Hypothalamus (tissue), 51 donors: ENCODE measurements at places on chromosomes 13 and 19.

DNA sequence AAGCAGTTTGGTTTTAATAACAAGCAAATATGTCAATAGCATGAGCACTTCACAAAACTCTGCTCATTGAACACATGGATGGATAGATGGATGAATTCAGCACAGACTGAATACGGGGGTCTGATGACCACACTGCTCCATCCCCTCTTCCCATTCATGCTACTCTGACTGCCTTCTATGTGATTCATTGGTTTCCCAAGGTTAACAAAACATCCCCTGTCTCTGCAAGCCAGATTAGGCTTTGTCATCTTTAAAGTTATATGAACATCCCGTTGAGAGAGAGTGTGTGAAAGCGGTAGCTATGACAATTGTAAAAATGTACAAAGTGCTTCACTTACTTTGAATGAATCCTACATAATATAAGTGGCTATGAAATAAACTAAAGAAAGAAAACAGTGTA is 252.5 kb downstream of the OXGR1 start:
- no peak for DNase-seq

DNA sequence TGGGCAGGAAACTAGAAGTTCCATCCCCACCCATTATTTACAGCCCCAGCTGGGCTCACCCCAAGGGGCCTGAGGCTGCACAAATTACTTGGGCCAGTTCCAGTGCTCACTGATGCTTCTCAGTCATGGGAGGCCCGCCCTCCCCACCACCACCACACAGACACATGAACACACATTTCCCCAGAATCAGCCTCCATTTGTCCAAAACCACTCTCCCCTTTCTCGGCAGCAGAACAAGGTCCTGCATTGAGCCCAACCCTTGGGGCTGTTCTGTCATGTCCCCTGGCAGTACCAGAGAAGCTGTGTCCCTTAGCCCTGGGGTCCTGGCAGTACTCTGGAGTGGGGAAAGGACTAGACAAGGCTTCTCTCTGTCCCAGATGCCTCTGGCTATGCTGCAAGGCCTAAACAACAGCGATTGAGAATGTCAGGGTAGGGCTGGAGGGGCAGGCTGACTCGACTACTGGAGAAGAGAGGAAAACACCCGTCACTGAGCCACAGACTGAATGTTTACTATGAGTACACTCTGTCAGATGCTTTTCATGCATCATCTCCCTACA is 21.8 kb downstream of the SAMD4B start:
- DNase-seq: peak; percentile 90

DNA sequence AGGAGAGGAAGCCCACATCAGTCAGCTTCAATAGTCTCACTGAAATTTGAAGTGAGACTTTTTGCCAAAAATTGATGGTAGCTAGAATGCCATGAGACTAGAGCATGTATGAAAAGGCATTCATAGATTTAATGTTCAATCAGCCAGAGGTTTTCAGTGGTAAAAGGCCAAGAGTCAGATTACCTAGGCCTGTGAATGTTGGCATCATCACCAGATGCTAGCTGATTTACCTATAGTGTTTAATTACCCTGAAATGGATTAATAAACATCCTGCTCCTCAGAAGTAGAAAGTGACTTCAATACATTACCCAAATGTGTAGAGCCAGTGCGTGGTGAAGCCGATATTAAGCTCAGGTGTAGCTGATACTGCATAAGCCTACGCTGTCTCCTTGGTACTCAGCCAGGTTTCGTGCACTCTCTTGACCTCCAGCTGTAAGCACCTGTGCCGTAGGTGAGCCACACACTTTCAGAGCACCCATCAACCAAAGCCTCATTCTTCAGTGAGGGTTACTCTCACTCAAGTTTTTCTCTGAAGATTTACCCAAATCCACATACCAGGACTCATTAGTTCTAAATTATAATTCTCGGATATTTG is 1140.3 kb upstream of the SLC10A2 start:
- no peak for DNase-seq

DNA sequence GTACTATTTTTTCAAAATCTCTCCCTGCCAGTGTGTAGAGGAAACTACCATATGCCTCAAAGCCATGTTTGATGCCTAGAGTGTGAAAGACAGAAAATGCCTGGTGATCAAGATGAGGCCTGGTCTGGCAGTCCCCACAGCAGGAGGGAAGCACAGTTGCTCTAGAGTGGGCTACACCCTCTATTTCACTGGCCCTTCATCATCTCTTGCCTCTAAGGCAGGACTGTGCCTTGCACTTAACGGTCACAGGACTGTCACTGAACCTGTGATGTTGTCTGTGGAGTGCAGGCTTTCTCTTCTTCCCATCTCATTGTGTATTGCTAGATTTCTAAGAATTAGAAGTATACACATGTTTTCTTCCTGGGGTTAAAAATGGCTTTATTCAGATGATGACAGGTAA is 16.3 kb downstream of the POLR1D start:
- no peak for DNase-seq

GRCh38 chr19:35462476-35462953 is 14.5 kb downstream of the FFAR2 start:
- no peak for DNase-seq

- DNase-seq: no peak
These were observed 14.3 kb downstream of the DPRX start for GRCh38 chr19:53646144-53646543.

DNA sequence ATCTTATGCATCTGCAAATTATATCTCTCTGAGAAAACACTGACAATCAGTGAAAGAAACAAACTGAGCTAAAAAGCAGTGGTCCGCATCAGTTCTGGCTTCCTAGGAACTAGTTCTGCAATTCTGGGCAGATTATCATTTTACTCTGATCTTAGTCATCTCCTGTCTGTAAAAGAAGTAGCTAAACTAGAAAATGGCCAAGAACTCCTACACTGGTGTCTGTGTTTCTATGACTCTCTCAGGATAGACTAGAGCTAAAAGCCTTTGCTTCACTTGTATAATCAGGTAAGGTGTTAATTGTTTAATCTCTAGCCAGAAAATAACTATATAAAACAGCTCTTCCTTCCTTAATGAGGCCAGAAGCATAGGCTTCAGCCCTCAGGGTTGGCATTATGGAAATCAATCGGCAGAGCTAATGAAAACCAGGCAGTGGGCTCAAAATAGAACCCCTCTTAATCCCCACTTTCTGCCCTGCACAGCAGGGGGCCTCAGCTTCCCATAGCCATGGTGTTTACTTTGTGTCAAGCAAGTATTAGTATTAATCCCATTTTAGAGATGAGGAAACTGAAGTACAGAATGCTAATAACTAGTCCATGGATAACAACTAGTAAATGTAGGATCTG is 459.2 kb downstream of the FGF14 start:
- DNase-seq: no peak

DNA sequence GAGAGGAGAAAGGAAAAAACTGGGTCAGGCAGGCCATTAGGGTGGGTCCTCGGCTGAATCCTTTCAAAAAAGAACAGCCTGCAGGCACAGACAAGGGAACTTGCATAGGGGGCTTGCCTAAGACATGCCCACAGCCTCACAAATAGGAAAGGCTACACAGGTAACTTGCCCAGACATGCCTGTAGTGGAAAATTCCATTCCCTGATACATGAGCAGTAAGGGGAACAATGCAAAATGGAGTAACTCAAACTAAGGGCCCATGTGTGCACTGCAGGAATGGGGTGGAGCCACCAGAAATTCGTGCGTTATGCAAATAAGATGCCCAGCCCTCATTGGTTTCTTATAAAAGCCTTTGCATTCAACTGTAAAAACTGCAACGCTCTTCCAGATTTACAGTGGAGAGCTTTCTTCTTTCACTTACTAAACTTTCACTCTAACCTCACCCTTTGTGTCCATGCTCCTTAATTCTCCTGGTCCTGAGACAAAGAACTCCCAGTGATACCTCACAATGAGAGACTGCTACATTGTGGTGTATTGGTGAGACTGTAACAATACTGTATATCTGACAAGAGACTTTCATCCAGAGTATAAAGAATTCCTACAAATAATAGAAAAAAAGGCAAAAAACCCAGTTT is 59.5 kb upstream of the SLITRK1 start:
- DNase-seq: no peak

DNA sequence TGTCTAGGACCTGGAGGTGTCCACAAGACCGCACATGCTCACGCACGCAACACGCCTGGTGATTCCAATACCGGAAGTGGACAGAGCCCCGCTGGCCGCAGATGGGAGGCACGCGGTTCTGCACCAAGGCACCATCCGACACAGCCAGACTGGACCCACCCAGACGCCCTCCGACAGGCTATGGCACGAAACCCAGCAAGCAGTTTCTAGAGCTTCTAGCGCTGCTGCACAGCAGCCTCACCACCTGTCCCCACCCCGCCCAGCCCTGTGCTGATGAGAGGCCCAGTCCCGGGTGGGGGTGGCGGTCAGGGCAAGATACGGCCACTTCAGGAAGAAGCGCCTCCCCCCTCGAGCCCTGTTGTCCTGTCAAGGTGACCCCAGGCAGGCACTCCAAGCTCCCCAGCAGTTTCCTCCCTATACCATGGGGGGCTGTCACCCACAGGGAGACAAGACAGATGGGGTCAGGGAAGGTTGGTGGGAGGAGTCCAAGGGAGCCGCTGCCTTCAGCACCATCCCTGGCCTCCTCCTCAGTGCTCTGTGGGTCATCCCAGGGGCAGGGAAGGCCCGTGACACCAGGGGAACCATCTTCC is 11.3 kb downstream of the LSM4 start:
- no peak for DNase-seq

DNA sequence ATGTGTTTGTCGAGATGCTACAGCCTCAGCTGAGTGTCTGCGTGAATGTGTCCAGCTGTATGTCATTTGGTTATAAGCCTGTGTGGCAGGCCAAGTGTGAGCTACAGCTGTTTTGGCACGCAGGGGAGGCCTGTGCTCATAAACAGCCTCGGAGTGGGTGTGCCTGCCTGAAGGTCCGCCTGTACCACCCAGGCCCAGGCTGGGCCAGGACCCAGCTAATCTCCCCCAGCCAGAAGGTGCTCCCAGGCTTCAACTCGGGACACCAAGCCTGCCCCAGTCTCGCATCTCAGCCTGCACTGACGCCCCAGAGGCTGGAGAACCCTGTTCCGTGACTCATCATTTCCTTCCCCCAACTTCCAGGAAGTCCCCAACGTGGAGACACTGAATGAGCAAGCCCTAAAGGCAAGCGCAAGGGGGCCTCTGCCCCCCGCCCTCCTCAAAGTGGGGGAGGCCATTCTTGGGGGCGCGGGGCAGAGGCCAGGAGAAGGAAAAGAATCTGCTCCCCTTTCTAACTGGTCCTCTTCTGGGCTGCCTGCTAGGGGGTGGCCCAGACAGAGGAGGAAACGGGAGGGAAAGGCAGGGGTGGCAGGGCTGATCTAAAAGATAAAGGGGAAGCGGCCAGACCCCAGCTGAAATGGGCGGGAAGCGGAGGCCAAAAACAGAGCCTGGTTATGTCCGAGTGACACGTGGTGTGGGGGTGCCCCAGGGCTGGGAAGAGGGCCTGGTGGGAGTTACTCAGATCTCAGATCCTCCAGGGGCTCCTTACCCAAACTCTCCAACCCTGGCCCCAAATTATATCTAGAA is 2.0 kb downstream of the SLC1A5 start:
- DNase-seq: peak; percentile 24

- DNase-seq: peak; percentile 39
These were observed 9.7 kb upstream of the LENG8 start for GRCh38 chr19:54439174-54439851.

GRCh38 chr13:45951166-45951565 is 99.6 kb upstream of the SIAH3 start:
- DNase-seq: no peak

DNA sequence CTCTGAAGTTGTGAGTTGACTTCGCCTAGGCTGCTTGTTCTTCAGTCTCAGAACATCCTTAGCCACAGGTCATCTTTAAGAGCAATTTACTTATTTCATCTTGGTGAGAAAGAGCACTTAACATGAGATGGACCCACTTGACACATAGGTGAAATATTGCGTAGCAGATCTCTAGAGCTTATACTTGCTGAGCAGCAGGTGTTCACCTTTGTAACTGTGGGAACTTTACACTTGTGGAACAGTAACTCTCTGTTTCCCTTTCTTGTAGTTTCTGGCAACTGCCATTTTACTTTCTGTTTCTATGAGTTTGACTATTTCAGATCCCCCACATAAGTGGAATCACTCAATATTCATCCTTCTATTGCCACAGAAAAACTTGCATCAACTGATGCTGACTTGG is 95.7 kb downstream of the SLC10A2 start:
- DNase-seq: no peak

GRCh38 chr19:13047374-13047773 is 52.1 kb downstream of the NFIX start:
- DNase-seq: no peak

DNA sequence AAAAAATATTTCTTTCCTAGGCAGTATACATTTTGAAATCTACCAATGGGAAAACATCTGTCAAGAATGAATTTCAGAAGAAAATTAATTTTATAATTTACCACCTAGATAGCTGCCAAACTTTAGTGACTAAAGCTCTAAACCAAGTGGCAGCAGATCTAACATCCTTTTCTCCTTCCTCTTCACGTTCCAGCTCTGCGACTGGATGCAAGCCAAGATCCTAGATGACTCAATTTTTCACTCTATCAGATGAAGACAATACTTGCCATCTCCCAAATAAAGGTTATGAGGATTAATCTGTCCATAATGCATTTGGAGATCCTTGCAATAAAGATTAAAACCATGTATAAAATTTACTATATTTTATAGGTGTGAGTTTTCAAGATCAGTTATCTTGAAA is 66.7 kb upstream of the MIR17HG start:
- no peak for DNase-seq

DNA sequence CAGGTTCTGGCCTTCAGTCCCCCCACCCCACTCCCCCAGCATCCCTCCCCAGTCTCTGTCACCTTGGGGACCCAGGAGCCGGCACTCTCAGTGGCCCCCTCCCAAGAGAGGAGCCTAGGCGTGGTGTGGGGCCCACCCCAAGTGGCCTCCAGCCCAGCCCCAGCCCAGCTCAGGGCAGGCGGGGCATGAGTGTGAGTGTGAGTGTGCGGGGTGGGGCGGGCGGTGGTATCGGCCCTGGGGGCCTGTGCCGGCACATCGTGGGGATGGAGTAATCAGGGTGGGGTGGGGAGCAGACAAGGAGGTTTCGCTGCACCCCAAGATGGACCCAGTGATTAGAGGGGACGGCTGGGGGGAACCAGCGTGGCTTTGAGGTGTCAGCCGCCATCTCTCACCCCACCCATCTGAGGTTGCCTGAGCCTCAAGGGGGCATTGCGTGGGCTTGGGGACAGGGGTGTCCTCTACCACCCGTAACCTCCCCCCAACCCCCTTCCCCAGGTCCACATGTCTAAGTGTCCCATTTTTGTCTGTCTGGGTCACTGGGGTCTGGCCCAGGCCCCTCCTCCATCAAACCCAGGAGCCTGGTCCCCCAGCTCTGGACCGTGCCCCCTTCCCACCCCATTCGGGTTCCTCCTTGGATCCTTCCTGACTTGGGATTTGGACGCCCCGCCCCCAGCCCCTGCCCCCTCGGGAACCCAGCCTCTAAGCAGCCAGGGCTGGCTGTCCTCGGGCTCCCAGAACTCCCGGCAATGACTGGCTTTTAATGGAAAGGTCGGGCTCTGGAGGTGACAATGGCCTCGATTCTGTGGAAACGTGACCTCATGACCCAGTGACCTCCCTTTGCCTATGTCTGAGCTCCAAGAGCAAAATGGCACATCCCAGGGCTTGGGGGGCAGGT is 6.9 kb upstream of the SULT2B1 start:
- DNase-seq: no peak

- DNase-seq: no peak
These were observed 402.3 kb upstream of the SLITRK6 start for GRCh38 chr13:86201477-86201876.
